Fibroblast of mammary gland (primary cell): ENCODE measurements at places on chromosomes 16 and 17.

DNA sequence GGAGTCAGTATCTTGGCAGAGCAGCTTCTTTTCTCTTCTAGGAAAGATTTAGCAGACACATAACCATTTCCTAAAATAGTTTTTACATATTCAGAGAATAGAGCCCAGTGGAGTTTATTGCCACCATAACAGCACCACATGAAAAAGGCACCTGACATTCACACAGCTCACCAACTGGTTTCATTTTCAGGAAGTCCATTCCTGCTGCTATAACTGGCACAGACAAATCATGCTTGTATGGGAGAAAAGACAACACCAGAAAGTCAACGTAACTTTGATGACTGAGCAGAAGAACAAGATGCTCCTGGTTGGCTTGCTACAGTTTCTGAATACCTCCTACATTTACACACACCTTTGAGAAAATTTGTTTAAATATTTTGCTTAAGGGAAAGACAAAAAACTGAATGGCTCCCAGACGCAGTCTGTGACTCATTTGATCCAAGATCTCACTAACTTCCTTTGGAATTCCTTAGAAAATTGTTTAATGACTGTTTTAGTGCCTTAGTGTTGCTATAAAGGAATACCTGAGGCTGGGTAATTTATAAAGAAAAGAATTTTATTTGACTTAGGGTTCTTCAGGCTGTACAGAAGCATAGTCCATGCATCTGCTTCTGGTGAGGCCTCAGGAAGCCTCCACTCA is 1380.6 kb downstream of the CDH8 start:
- DNase-seq = no peak

DNA sequence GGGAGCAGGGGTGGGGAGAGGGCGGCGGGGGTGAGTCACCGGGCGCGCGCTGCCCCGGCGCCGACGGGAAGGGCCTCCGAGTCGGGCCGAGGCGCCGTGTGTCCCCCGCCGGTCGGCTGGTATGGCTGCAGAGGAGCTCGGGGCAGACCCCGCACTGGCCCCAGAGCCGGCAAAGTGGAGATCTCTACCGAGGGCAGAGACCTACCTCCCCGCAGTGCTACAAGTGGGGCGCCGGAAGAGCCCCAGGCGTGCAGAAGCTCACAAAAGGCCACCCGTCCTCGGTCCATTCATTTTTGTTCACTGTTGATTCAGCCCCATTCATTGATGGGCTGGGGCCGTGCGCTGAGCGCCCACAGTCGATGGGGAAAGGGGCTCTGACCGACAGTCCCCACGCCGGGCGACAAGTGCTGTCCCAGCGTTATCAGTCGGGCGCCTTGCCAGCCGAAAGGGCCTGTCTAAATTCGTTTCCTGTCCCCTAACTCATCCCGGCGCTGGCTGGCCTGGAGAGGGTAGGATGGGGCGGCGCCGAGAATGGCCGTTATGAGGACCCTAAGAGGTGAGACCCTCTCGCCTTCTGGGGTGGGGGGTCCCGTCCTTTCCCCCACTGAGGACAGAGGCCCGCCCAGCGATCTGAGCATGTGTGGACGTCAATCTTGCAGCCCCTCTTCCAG is 709 bp upstream of the ENO3 start:
- no peak for DNase-seq

- no peak for DNase-seq
Observed at GRCh38 chr17:48294806-48295361, 135.1 kb downstream of the SKAP1 start.

GRCh38 chr17:31446195-31446967 is 54.9 kb downstream of the RAB11FIP4 start:
- DNase-seq = no peak

DNA sequence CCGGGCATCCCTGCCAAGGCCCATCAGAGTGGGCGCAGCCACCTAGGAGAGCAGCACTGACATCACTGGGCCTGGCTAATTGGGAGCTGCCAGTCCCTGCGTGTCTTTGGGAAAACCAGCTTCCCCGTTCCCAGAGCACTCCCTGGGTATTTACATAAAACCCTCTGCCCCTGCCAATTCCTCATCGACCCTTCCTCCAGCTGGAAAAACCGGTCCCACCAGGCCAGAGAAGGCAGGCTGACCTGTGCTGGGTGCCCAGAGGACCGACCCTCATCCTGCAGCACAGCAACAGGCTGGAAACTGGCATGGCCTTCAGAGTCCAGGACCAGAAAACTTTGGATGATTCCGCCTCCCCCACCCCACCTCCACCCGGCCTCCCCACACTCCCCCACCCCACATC is 8.2 kb upstream of the FOXN1 start:
- no peak for DNase-seq

DNA sequence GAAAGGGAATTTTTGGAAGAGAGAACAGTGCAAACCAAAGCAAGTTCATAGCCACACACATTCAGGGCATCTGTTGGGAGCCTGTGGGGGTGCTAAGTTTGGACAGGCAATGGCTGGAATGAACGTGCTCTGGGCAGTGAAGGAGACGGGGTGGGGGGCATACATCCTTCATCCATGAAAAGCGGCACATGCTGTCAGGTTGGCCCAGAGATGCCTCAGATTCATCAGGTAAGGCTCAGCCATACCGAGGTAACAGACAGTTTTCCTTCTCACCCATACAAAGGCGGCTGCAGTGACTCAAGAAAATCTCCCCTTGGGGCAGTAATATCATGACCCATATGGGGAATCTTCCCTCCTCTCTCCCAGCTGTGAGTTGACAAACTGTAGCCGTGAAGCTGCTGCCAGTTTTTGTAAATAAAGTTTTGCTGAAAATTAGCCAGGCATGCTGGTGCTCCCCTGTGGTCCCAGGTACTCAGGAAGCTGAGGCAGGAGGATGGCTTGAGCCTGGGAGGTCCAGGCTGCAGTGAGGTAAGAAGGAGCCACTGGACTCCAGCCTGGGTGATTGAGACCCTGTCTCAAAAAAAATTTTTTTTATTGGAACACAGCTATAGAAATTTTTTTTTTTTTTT is 9.2 kb upstream of the UBALD2 start:
- DNase-seq = no peak

GRCh38 chr17:41975099-41976083 is 8.8 kb downstream of the CNP start:
- DNase-seq = peak; percentile 82

DNA sequence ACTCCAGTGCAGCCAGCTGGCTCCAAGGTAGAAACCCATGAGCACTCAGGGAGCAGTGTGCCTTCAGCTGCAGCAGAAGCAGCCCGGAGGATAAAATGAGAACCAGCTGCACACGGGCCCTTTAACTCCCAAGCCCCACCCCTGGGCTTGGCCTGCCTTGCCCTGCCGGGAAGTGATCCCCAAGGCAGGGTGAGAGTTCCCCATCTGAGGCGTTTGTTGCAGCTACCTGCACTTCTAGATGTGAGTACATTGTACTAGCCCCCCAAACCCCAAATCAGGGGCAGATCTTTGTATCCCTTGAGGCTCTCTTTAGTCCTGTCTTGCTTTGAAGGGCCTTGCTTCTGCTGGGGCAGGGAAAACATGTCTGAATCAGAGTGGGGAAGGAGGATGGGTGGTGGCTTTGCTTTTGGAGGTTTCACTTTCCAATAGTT is at the start of gene MVP:
TSS of gene MVP (plus strand) at position 192 of the 431 bp plus-strand sequence. CDS start 10,088 bp downstream, outside the sequence.
- DNase-seq = peak; percentile 77

GRCh38 chr16:22671301-22672076 is 142.5 kb upstream of the HS3ST2 start:
- DNase-seq = peak; percentile 51

DNA sequence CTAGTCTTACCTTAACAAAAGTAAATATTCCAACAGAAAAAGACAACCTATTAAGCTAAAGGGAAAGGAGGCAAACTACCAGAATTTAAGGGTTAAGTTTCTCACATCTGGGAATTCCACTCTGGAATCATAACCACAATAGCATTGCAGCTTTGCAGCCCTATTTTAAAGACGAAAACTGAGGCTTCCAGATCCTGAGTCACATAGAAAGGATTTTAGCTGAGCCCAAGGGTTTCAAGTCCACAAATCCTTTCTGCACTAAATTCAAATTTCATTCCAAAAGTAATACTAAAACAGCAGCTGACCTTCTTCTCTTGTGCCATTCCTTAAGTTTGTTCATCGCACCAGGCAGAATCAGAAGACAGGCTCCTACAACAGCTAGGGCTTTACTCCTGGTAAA is 17.8 kb downstream of the XYLT1 start:
- peak; percentile 50 for DNase-seq

DNA sequence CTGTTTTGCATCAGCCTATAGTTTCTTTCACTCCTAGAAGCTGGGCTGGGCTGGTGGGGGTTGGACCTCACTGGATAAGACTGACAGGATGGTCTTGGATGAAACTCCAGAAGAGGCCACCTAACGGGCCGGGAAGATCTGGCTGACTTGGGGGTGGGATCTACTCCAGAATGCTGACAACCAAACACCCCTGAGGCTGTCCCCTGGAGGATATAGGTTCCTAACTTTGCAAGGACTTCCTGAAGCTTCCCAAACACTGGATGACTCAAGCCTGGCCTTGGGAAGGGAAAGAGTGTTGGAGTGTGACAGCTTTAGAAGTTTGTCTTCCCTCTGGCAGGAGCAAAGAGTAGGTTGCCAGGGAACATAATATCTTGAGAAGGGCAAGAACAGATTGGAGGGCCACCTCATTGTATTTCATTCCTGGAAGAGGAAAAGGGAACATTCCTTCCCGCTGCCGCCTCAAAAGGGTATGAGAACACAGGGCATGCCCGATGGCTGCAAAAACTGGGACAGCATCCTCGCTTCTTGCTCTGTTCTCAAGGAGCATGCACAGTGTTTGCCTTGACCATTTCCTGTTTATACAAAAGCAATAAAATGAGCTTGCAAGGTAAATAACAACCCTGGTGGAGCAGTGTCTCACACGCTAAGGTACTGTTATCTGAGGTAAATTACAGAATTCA is 6.8 kb upstream of the CYB5B start:
- DNase-seq = no peak

- no peak for DNase-seq
Observed at GRCh38 chr16:60329108-60329507, 1595.0 kb upstream of the GOT2 start.

- peak; percentile 69 for DNase-seq
Observed at GRCh38 chr17:57422574-57423164, 166.3 kb downstream of the MSI2 start.

GRCh38 chr17:45410144-45411091 is 22.3 kb downstream of the ARHGAP27 start:
- no peak for DNase-seq

DNA sequence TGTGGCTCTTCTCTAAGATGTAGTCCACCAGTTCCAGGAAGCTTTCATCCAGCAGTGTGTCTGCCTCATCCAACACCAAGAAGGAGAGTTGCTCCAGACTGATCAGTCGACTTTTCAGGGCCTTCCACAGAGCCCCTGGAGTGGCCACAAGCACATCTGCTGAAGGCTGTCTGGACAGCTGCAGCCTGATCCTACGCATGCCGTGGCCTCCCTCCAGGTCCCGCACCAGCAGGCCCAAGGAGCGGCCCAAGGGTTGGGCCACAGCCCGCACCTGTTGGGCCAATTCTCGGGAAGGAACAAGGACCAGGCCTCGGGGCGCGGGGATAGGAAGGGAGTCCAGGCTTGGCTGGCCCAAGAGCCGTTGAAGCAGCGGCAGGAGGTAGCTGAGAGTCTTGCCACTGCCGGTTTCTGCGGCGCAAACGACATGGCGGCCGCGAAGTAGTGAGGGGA is 729 bp downstream of the DDX28 start:
- peak; percentile 10 for DNase-seq

- DNase-seq = peak; percentile 84
Observed at GRCh38 chr17:82230609-82231311, 1.9 kb downstream of the SLC16A3 start.

GRCh38 chr17:73639322-73639721 is 4.9 kb downstream of the SDK2 start:
- peak; percentile 41 for DNase-seq

GRCh38 chr17:62891659-62892058 is 74.4 kb upstream of the TANC2 start:
- no peak for DNase-seq

GRCh38 chr16:68737730-68738629 is 888 bp downstream of the CDH1 start:
- DNase-seq = no peak

DNA sequence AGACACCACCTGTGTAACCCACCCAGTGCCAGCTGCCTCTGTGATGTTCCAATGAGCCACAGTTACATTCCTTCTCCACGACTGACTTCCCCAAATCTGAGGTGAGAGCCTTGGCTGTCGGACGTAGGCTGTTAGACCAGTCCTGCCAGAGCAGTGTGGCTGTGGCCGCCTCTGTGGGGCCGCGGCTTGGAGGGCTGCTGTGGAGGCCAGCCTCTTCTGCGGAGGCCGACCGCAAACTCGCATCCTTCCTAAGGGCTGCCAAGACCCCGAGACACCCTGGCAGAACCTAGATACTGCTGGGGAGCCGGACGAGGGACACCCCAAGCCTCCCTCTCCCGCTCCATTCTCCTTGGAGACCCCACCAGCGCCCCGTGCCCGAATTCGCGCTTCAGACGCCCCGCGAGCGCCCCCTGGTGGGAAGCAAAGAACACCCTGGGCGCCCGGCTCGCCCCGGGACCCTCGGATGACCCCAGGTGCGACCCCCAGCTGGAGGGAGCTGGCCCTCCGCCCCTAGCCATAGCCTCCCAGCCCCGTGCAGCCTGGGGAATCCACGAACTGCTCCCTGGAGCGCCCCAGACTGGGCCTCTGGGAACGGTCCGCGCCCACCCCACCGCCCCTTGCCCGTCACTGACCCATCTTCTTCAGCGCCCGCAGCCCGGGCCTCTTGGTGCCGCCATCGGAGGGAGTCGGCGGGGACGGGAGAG is 547 bp downstream of the PLCD3 start:
- no peak for DNase-seq

DNA sequence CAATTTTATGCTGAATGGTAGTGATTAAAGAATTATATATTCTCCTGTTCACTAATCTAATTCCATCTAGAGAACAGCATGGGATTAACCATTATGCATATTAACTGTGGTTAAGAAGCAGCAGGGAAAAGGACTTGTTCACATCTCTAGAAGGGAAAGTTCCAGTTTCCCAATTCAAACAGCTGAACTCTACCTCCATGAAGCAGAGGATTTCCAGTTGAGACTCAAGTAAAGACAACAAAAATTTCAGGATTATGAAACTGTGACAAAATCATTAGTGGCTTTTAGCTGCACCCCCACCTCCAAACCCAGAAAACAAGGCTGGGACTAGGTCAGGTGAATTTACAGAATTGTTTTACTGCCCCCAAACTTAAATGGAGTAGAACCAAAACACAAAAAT is 73.6 kb downstream of the USP32 start:
- DNase-seq = no peak

DNA sequence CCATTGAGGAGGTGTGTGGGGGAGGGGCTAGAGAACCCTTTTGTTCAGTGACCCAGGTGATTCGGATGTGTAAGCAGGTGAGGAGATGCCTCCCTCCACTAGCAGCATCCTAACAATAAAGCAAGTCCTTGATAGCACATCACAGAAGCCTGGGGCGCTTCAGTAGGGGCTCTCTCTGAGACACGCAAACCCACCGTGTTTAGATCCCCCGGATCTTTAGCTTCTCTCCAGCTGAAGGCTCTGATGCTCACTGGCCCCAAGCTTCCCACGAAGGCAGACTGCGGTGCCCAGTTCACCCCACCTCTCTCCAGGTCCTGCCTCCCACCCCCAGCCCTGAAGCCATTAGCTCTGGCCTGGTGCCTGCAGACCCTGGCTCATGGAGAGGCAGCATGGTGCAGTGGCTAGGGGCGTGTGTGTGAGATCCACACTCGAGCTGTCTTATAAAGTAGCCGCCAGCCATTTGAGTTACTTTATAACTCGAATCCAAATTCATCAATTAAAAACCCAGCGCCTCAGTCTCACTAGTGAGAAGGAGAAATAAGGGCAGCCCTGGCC is 204.7 kb upstream of the TNRC6C start:
- DNase-seq = no peak

- DNase-seq = peak; percentile 92
Observed at GRCh38 chr17:13415871-13416416, 185.8 kb downstream of the HS3ST3A1 start.

GRCh38 chr17:66687570-66688284 is 147.2 kb upstream of the CACNG5 start:
- DNase-seq = no peak
